Sigmoid colon (tissue), 7 donors: ENCODE measurements at places on chromosomes 5 and 9. TPM values are rescaled to one million over a fixed set of nuclear protein-coding genes. Genes with fewer than 3 reads are reported as not detected.

DNA sequence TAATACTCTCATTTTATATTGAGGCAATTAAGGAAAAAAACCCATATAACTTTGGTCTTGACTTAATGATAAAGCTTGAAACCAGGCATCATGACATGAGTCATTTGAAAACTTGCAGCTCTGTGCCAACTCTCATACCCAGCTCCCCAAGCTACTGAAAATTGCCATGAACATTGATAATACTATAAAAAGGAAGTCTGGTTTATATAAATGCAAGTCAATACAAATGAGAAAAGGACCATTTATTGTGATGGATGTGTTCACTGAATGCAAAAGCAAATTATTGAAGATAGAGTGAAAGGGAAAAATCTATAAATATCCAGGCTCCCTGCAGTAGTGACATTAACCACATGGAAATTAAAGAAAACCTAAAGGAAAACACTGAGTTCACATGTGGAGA is 116.3 kb downstream of the DEPDC1B start:
- H3K4me3 ChIP-seq, result no peak overlapping the region
- no peak for DNase-seq
- H3K36me3 ChIP-seq, result no peaks in the 10 kb centered on the region
- no peak overlapping the region for H3K27ac ChIP-seq
- peaks cover 4% of the 10 kb centered on the region for H3K4me1 ChIP-seq

- H3K27ac ChIP-seq, result no peak overlapping the region
- no peaks in the 10 kb centered on the region for H3K4me1 ChIP-seq
- H3K4me3 ChIP-seq, result no peak overlapping the region
- no peaks in the 10 kb centered on the region for H3K27me3 ChIP-seq
- no peaks in the 10 kb centered on the region for H3K36me3 ChIP-seq
These were observed 39.6 kb downstream of the MACIR start for GRCh38 chr5:103298117-103298516.

GRCh38 chr9:76985581-76985980 is 33.9 kb upstream of the FOXB2 start:
- H3K4me3 ChIP-seq, result no peak overlapping the region
- H3K27me3 ChIP-seq, result no peaks in the 10 kb centered on the region
- no peak overlapping the region for H3K27ac ChIP-seq
- H3K36me3 ChIP-seq, result no peaks in the 10 kb centered on the region
- DNase-seq, result no peak

DNA sequence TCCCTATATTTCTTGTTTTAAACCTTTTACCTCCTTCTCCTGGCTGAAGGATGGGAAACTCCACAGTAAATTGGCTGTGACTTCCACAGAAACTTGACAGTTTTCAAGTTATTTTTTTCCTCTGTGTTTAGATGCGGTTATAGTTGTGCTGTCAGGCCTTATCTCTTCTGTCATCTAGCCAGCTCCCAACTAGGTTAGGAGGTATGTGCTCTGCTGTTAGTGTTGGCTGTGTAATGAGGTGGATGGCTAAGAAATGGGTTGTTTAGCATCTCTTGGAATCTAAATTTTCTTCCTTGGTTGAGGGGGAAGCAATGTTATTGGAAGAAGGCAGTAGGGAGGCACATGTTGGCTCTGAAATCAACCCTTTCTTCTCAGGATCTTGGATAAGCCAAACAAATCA is 149.9 kb upstream of the RUSC2 start:
- H3K27ac ChIP-seq, result no peak overlapping the region
- no peaks in the 10 kb centered on the region for H3K27me3 ChIP-seq
- no peaks in the 10 kb centered on the region for H3K36me3 ChIP-seq

DNA sequence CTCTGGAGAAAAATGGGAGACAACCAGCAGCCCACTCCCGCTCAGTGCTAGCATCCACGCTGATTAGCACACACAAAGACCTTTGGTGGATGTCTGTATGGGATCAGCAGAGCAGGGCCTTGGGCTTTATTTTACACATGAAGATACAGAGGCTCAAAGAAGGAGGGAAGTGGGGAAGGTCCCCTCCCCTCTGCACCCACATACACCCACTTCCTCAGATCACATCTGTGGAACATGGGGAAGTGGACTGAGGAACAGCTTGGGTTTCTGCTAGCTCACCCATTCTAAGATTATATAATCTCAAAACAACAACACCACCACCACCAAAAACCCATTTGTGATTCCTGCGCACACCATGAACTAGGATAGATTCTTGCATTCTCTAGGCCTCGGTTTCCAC is 14.0 kb downstream of the GGTA1 start:
- no peaks in the 10 kb centered on the region for H3K27me3 ChIP-seq
- DNase-seq, result no peak
- H3K36me3 ChIP-seq, result no peaks in the 10 kb centered on the region
- H3K4me1 ChIP-seq, result no peaks in the 10 kb centered on the region
- no peak overlapping the region for H3K4me3 ChIP-seq
- peak overlapping the region; percentile 42 for H3K27ac ChIP-seq

GRCh38 chr9:34884747-34885189 is 73.3 kb upstream of the PHF24 start:
- no peak for DNase-seq
- H3K4me3 ChIP-seq, result no peak overlapping the region
- no peak overlapping the region for H3K27ac ChIP-seq
- H3K36me3 ChIP-seq, result no peaks in the 10 kb centered on the region
- H3K27me3 ChIP-seq, result no peaks in the 10 kb centered on the region

DNA sequence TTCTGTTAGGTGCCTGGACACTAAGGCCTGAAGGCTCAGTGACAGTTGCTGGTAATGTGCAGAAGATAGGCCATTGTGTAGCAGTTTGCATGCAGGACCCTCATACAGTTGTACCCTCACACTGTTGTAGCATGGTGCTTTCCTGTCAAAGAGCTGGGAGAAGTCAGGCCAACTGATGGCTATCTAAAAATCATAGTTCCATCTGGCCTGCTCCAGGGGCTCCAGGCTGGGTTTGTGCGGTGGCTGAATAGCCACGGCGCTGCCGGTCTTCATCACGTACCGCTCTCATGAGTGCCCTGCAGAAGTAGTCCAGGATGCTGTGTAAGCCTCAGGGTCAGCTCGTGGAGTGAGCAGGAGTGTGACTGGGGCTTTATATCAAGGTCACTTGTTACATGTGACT is 12.2 kb downstream of the SECISBP2 start:
- no peak overlapping the region for H3K27ac ChIP-seq
- peaks cover 61% of the 10 kb centered on the region for H3K36me3 ChIP-seq
- no peak for DNase-seq
- no peaks in the 10 kb centered on the region for H3K27me3 ChIP-seq
- H3K4me3 ChIP-seq, result no peak overlapping the region
- H3K4me1 ChIP-seq, result no peaks in the 10 kb centered on the region

GRCh38 chr9:18890372-18890771 is 142.6 kb downstream of the SAXO1 start:
- H3K4me3 ChIP-seq, result no peak overlapping the region
- no peak for DNase-seq
- H3K36me3 ChIP-seq, result no peaks in the 10 kb centered on the region
- no peak overlapping the region for H3K27ac ChIP-seq
- H3K27me3 ChIP-seq, result no peaks in the 10 kb centered on the region
- H3K4me1 ChIP-seq, result peaks cover 7% of the 10 kb centered on the region

- peak overlapping the region; percentile 67 for H3K27ac ChIP-seq
- H3K4me3 ChIP-seq, result no peak overlapping the region
- H3K36me3 ChIP-seq, result no peaks in the 10 kb centered on the region
- peaks cover 57% of the 10 kb centered on the region for H3K4me1 ChIP-seq
These were observed 38.9 kb downstream of the WNK2 start for GRCh38 chr9:93222890-93223259.

GRCh38 chr9:91488341-91488740 is 64.7 kb upstream of the NFIL3 start:
- no peak for DNase-seq
- H3K4me3 ChIP-seq, result no peak overlapping the region
- H3K27me3 ChIP-seq, result no peaks in the 10 kb centered on the region
- H3K36me3 ChIP-seq, result no peaks in the 10 kb centered on the region
- H3K4me1 ChIP-seq, result peaks cover 10% of the 10 kb centered on the region

GRCh38 chr9:8660383-8660782 is 860.8 kb upstream of the DMAC1 start:
- H3K4me1 ChIP-seq, result no peaks in the 10 kb centered on the region
- H3K4me3 ChIP-seq, result no peak overlapping the region
- H3K27me3 ChIP-seq, result no peaks in the 10 kb centered on the region
- H3K27ac ChIP-seq, result no peak overlapping the region
- peak; percentile 77 for DNase-seq
- H3K36me3 ChIP-seq, result no peaks in the 10 kb centered on the region

DNA sequence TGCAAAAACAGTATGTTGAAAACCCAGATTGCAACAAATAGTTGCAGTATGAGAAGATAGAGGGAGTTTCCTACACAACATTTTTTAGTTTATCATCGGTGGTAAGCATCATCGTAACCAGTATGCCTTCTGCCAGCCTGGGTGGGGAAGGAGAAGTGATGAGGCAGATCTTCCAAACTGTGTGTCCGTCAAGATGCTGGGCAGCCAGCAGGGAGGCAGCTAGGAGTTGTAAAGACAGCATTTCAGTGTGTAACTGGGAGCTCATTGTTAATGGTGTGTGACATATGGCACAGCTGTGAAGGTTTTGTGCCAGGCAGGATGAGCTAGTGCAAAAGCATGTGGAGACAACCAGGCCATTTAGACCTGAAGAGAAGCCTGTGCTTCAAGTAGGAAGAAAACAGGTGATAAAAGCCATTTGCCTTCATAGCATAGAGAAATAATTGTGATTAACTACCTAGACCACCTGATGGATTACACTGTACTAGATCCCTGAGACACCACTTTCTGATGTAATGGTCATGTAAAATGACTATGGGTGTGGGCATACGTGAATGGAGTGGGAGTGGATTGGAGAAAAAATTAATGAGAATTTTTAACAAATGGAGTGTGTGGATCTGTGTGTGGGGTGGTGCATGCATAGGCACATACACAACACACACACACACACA is 347.0 kb upstream of the ADAMTSL1 start:
- H3K27ac ChIP-seq, result no peak overlapping the region
- DNase-seq, result no peak
- H3K4me1 ChIP-seq, result peaks cover 17% of the 10 kb centered on the region
- H3K36me3 ChIP-seq, result no peaks in the 10 kb centered on the region
- H3K27me3 ChIP-seq, result no peaks in the 10 kb centered on the region

- H3K27ac ChIP-seq, result no peak overlapping the region
- H3K36me3 ChIP-seq, result no peaks in the 10 kb centered on the region
- no peaks in the 10 kb centered on the region for H3K4me1 ChIP-seq
- DNase-seq, result no peak
These were observed 81.9 kb downstream of the DMRTA1 start for GRCh38 chr9:22528485-22528884.

- no peak for DNase-seq
- no peaks in the 10 kb centered on the region for H3K36me3 ChIP-seq
- H3K27ac ChIP-seq, result no peak overlapping the region
These were observed 290.6 kb upstream of the IRX4 start for GRCh38 chr5:2173151-2173834.

GRCh38 chr9:114382699-114383520 is 4.9 kb downstream of the AKNA start:
- no peaks in the 10 kb centered on the region for H3K27me3 ChIP-seq
- peaks cover 34% of the 10 kb centered on the region for H3K4me1 ChIP-seq
- peak overlapping the region; percentile 91 for H3K27ac ChIP-seq
- peaks cover 30% of the 10 kb centered on the region for H3K36me3 ChIP-seq
- DNase-seq, result peak; percentile 72

- no peak overlapping the region for H3K4me3 ChIP-seq
- H3K27ac ChIP-seq, result no peak overlapping the region
- DNase-seq, result no peak
- no peaks in the 10 kb centered on the region for H3K36me3 ChIP-seq
- no peaks in the 10 kb centered on the region for H3K4me1 ChIP-seq
- no peaks in the 10 kb centered on the region for H3K27me3 ChIP-seq
These were observed 256.3 kb upstream of the C9orf72 start for GRCh38 chr9:27829621-27830020.

DNA sequence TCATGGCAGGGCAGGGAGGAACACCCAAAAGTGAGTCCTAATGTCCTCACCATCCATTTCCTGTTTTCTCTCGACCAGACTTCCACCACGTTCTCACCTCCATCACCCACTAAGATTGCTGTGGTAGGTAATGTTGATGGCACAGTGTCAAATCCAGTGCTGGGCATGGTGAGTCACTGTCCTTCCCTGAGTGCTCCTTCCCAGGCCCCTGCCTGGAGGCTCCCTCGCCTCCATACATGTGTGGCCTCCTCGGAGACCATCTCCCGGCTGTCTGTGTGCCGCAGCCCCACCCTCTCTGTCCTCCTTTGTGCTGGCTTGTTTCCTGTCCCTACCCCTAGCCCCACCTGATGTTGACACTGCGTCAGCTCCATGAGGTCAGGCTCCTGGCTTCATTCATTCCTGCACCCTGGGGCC is 177.5 kb downstream of the SYK start:
- no peaks in the 10 kb centered on the region for H3K4me1 ChIP-seq
- H3K27me3 ChIP-seq, result no peaks in the 10 kb centered on the region
- H3K27ac ChIP-seq, result no peak overlapping the region
- H3K4me3 ChIP-seq, result no peak overlapping the region

DNA sequence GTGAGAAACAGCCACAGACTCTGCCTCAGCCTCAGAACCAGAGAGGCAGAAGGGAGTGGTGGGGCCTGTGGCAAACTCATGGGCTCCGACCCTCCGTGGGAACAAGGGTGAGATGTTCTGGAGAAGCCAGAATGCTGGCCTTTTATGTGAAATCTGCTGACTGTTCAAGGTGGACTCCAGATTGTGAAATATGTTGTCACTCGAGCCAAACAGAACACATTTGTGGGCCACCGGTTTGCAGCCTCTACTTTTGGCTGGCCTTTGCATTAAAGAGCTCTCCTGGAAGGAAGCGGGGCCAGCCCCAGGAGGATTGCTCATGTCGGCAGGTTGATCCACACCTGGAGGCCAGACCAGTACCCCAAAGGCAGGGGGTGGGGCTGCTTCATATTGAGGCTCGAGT is 62.4 kb downstream of the ERGIC1 start:
- DNase-seq, result peak; percentile 77
- H3K4me3 ChIP-seq, result no peak overlapping the region
- no peaks in the 10 kb centered on the region for H3K27me3 ChIP-seq
- H3K4me1 ChIP-seq, result peaks cover 56% of the 10 kb centered on the region
- peaks cover 4% of the 10 kb centered on the region for H3K36me3 ChIP-seq

DNA sequence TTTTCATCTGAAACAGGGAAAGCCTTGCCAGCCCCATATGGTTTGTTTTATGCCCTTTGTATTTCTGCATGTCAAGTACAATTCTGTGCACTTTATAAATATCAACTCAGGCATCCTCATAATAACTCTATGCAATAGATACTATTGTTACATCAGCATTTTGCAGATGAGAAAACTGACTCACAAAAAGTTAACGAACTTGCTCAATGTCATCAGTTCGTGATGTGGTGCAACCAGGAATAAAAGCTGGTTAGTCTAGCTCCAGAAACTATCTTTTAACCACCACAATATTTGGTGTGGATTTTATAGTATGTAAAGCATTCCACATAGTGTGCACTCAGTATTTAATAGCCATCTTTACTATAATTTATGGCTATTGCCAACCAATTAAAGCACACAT is 134.9 kb downstream of the MRPS30 start:
- no peak for DNase-seq
- H3K4me3 ChIP-seq, result no peak overlapping the region
- no peaks in the 10 kb centered on the region for H3K27me3 ChIP-seq
- H3K36me3 ChIP-seq, result no peaks in the 10 kb centered on the region
- H3K27ac ChIP-seq, result no peak overlapping the region
- no peaks in the 10 kb centered on the region for H3K4me1 ChIP-seq

RXFP3 gene
- not detected for total RNA-seq

CDX1 gene
- 1.4 TPM for total RNA-seq

RC3H2 gene
- 49.5 TPM for total RNA-seq

ADAMTS12 gene
- total RNA-seq, result 1.8 TPM

FAM200C gene
- total RNA-seq, result 4.3 TPM

LCN10 gene
- 2.1 TPM for total RNA-seq

SPATA31D4 gene
- not detected for total RNA-seq

PPP3R2 gene
- not detected for total RNA-seq

PRSS3 gene
- total RNA-seq, result not detected
